ENCODE measurements at places on chromosomes 16 and 17.

DNA sequence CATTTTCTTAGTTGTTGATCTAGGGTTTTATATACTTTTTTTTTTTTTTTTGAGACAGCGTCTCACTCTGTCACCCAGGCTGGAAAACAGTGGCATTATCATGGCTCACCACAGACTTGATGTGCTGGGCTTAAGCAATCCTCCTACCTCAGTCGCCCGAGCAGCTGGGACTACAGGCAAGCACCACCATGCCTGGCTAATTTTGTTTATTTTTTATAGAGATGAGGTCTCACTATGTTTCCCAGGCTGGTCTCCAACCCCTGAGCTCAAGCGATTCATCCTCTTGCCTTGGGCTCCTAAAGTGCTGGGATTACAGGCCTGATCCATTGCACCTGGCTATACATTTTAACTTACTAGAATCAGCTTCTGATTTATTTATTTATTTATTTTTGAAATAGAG is 34.2 kb upstream of the ATP2A3 start:
- DNase-seq: no peak

- DNase-seq: no peak
These were observed 3.8 kb downstream of the MRC2 start for GRCh38 chr17:62631086-62631935.

DNA sequence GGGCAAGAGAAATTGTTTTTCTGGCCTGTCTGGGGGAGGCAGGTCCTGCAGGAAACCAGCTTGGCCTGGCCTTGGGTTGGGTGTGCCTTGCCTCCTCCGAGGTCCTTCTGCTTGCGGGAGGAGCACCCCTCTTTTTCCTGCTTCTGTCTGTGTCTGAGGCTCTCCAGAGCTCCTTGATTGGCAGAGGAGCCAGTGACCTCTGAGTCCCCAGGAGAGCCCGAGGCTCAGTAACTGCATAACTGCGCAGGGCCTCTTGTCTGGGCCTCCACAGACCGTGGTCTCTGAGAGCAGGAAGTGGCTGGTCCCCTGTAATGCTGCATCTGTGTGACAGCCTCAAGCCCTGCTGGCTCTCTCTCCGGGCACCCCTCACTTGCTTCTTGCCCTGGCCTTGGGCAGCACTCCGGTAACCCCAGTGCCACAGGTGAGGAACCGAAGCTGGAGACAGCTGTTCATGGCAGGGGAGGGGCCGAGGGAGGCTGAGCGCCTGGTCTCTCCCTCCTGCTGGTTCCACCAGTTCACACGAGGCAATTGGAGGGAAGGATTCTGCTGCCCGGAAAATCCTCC is 1.6 kb downstream of the CAPN15 start:
- no peak for DNase-seq

- DNase-seq: no peak
These were observed 119.6 kb downstream of the CA4 start for GRCh38 chr17:60269417-60269816.

- no peak for DNase-seq
These were observed 107.6 kb downstream of the KCNJ2 start for GRCh38 chr17:70276906-70277305.

- no peak for DNase-seq
These were observed 20.5 kb downstream of the MNT start for GRCh38 chr17:2380226-2380922.

GRCh38 chr16:3028716-3029319 is 5.0 kb downstream of the THOC6 start:
- DNase-seq: no peak

- DNase-seq: no peak
These were observed 21.2 kb upstream of the HAPSTR1 start for GRCh38 chr16:9070254-9070653.

DNA sequence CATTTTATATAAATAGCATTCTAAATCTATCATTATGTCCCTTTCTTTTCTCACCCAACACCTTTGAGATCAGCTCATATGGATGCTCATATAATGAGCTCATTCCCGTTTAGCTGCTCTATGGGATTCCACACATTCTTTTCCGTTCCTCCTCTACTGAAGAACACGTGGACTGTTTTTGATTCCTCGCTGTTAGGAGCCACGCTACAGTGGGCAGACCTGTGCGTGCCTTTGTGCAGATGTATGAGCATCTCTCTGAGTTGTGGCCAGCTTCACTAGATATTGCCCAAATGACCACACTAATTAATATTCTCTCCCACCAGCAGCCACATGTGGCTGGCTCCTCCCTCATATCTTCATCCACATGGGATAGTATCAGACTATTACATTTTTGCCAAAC is 6.0 kb upstream of the TNFRSF13B start:
- no peak for DNase-seq

DNA sequence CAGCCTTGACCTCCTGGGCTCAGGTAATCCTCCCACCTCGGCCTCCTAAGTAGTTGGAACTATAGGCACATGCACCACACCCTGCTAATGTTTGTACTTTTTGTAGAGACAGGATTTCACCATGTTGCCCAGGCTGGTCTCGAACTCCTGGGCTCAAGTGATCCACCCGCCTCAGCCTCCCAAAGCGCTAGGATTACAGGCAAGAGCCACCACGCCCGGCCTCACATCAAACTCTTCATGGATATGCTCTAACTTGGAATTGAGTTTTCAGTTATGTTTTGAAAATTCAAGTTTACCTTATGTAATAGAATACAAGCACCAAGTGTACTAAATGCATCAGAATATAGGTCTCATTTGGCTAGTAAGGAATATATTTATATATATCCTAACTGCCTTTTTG is 119.6 kb downstream of the BRIP1 start:
- no peak for DNase-seq

DNA sequence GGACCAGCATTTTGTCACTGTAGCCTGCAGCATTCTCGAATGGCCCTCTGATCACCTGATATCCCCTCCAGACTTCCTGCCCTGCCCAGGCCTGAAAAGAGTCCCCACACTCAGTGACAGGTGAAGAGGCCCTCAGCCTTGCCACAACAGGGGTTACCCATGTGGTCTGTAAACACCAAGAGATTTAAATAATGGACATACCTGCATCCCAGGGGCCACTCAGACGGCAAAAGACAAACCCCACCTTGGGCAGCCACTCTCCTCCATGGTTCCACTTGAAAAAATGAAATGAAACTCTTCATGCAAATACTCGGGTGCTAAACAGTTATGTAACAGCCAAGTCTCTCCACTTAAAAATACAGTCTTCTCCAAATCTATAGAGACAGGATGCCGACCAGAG is 22.9 kb upstream of the PECAM1 start:
- no peak for DNase-seq

DNA sequence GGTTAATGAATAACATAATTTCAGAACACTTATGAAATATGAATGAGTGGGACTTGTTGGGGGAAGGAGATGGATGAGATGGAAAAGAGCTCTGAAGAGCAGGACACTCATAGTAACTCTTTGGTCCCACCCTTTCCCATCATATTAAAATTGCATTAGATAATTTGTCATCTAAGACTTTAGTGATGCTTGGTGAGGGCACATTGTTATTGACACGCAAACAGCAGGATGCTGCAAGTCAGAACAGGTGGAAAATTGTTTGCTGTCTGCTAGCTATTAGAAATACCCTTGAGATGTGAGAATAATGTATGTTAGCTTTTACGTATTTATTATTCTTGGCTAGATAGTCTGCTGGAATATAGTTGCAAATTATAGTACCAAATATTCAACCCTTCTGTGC is 75.7 kb downstream of the TANC2 start:
- DNase-seq: no peak

DNA sequence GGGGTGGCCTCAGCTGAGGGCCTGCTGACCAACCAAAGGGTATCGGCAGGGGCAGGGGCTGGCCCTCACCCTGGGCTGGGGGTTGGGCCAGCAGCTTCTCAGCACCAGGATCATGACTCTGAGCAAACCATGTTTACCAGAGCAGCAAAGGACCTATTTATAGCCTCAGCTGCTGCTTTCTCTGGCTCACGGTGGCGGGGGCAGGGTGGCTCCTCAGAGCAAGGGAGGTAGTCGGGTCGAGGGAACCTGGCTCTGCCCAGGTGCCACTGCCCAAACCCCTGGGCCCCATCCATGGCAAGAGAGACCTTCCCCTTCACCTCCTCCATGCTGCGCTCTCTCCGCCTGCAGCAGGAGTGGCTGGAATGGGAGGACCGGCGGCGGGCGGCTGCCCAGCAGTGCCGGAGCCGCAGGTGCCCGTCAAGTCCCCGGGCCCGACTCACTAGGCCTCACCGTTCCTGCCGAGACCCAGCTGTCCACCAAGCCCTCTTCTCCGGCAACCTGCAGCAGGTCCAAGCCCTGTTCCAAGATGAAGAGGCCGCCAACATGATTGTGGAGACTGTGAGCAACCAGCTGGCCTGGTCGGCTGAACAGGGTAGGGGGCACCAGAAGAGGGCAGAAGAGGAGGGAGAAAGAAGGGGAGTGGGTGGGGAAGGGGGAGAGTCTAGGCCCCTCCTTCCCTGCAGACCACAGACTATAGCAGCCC is at the start of gene ASB16:
ASB16 (plus strand) TSS at position 206 of the 703 bp plus-strand sequence; CDS start at position 292, 86 bp downstream.
- no peak for DNase-seq

DNA sequence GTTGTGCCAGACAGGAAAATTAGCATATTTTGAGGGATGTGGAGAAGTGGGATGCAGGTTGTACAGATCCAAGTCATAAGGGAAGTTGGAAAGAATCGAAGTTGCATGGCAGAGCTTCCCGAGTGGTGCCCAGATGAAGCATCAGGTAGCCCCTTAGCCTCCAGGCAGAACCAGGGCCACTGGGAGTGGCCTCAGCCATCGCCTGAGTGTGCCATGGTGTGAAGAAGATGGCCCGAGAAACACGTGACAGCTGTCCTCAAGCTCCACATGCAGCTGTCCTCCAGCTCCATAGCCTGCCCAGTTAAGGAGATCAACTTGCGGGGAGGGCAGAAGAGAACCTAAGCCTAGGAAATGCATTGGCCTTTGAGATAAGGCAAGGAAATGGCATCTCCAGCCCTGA is 33.5 kb downstream of the TMC6 start:
- no peak for DNase-seq

DNA sequence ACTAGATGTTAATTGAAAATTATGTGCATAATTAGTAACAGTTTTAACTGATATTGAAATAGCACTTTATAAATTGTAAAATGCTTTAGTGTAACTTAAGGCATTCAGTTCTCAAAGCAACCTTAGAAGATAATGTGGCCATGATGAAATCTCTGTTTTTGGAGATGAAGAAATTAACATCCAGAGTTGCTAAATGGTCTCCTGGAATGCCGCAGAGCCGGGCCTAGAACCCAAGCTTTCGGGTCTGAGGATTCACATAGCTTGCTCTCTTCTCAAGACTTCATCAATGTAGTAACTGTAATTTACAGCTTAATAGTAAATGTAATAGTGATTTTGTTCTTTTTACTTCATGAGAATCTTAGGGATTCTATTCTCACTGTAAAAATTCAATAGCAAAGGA is 272.3 kb downstream of the HS3ST3A1 start:
- no peak for DNase-seq

DNA sequence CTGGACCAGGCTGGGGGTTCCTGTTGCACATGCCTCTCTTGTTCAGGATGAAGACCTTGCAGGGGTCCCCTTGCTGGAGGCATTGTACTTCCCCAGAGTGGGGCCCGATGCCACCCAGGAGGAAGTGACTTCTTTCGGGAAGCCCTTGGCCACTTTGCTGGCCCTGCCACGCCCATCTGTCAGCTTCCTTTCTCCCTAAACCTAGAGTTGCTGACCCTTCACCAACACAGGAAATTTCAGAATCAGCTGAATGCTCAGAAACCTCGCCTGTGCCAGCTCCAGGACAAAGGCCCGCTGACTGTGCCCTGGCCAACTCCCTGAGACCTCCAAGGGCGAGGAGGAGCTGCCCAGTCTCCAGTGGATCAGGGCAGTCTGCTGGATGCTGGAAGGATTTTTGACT is 26.7 kb downstream of the WNT9B start:
- peak; percentile 2 for DNase-seq

GRCh38 chr17:57919918-57920317 is 35.3 kb downstream of the CUEDC1 start:
- no peak for DNase-seq

DNA sequence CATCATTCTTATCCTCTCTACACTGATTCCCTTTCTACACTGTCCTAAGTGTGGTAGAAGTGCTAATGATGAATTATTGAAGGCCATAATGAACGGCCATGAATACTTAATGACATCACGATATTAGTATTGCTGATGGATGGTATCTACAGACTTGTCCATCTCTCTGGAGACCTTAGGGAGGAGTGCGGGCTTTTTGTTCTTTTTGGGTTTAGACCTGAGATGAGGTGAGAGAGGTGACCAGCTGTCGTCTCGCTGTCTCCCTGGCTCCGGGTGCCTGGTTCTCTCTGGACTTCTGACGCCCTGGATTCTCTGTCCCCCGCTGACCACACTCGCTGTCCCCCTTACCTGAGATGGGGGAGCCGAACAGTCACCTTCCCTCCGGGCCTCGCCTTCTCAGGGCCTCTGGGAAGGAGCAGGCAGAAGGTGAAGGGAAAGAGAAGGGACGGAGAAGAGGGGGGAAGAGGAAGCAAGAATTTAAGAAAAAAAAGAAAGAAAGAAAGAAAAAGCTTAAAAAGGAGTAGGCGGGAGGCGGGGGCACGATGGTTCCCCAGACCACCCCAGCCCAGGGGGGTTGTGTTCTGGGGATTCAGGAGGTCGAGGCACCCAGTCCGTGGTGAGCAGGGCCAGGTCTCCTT is 17.1 kb downstream of the SGCA start:
- no peak for DNase-seq

- no peak for DNase-seq
These were observed 2.2 kb downstream of the NT5M start for GRCh38 chr17:17305281-17305801.

DNA sequence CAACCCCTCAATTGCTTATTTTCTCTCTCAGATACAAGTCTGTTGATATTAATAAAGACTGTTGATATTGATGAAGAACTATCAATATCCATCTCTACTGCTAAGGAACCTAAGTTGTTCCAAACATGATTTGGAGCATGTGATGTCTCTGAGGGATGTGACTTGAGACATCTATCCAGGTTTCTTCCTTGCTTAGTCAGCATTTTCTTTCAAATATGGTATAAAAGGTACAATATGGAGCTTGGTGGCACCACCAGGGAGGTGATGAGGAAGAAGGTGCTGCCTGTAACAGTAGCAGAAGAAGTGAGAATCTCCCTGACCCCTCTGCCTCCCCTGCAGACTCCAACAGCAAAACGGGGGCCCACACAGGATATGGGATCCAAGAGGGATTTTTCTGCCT is 329.0 kb downstream of the MAF start:
- DNase-seq: no peak

DNA sequence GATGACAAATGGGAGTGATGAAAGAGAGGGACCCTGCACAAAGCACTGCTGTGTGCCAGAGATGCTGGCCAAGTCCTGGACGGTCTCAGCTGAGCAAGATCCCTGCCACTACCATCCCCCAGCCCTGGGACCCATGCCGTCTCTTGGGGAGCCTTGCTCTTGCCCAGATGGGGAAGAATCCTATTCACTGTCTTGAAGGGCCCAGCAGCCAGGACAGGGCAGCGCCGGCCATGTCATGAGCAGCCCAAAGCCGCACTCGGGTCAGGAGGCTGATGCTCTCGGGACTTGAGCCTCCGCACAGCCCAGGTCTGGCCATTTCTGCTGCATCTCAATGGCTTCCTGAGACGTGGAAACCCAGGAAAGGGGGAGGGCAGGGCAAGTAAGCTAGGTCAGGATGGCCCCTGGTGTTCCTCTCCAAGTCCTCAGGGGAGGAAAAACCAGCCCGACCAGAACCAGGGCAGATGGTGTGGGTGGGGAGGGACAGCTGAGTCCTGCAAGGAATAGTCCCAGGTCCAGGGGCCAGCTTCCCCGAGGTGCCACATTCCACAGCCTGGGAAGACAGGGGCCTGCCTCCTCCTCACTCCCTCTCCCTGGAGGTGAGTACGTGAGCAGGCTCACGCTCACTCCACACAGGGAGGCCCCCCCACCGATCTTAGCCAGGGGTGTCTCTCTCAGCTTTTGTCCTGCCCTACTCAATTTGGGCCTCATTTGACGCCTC is 7.8 kb upstream of the KRT19 start:
- DNase-seq: no peak

Measured in putamen (tissue), 1 donor.